ENCODE measurements at places on chromosomes 6 and 20.

DNA sequence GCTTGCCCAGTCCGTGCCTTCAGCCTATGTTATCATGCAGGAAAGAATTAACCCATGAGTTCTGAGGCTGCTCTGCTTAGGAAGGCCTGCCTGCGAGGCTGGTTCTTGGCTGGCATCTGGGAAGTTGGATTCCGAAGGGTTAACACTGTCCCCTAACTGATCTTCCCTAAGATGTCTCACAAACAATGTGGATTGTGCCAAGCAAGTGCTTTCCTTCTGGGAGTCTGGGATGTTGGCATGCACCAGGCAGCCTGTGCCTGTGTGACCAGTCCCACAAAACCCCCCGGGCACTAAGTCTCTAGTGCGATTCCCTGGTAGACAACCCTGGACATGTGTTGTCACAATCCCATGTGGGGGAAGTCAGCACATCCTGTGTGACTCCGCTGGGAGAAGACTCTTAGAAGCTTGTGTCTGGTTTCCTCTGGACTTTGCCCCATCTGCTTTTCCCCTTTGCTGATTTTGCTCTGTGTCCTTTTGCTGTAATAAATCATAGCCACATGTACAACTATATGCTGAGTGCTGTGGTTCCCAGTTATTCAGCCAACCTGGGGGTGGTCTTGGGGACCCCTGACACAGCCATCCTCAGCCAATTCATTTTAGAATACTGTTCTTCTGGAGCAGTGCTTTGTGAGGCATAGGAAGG, 83.8 kb downstream of the SLC22A23 start:
- DNase-seq: no peak

- DNase-seq: no peak
Observed at GRCh38 chr20:46137816-46138215, 19.7 kb downstream of the CD40 start.

DNA sequence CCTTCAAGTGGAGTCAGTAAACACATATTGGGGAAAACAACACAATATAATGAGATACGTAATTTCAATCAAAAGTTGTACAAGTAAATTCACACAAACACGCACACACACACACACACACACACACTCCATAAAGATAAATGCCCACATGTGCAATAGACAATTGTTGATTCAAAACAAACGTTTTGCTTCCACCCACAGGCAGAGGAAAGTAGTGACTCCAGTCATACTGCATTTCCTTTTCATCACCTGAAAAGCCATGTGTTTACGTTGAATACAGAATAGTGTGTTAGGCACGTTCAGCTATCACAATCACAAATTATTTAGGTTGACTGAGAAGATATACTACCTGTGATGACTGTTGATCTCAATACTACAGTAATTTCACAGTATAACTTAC, 443.8 kb upstream of the MANEA start:
- peak; percentile 8 for DNase-seq

DNA sequence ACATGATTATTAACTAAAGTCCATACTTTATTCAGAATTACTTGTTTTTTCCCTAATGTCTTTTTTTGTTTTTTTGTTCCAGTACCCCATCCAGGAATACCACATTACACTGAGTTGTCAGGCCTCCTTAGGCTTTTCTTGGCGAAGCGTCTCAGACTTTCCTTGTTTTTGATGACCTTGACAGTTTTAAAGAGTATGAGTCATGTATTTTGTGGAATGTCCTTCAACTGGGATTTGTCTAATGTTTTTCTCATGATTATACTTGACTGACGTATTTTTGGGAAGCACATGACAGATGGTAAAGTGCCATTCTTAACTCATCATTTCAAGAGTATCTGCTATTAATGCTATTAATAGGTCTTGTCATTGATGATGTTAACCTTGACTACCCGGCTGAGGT, 23.6 kb downstream of the ENPP1 start:
- DNase-seq: peak; percentile 46

GRCh38 chr6:8462694-8463093, 27.3 kb upstream of the SLC35B3 start:
- DNase-seq: no peak

GRCh38 chr20:51871943-51872342, 69.6 kb upstream of the SALL4 start:
- no peak for DNase-seq

GRCh38 chr20:48295445-48295903, 510.2 kb upstream of the SULF2 start:
- peak; percentile 94 for DNase-seq

DNA sequence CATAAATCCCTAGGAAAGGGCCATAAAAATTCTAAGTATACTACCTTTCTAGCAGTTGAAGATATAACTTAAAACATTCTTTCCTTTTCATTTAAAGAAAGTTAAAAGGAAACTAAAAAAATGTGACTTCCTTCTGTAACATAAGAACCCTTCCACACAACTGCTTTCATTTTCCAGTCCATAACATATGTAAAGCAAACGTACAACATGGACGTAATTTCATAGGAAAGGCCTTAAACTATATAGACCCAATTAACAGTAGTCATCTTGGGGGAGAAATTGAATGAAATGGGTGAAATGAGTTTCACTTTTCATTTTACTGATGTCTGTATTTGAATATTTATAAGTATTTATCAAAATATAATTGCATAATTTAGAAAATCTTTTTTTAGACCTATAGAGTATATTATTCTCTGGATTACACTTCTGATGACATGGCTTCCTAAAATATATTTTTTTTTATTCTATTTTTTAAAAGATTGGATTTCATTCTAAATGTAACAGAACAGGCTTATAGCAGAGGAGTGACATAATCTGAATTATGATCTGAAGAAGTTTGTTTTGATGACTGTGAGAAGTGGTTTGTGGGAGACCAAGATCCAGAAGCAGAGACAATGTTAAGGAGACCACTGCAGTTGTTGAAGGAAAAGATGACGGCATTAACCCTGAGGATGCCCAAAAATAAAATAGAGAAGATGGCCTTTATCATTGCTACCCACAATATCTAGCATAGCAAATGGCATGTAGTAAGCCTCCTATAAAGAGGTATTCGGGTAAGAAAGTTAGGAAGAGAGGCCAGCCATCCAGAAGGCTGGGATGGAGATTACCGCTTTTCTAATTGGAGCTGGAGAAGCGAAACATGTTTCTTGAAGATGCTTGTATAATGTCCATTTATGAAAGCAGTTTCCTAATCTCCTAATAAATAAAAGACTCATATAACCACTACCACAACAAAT, 260.4 kb downstream of the PTPRK start:
- DNase-seq: no peak

- no peak for DNase-seq
Observed at GRCh38 chr6:125230674-125231073, 71.1 kb downstream of the HDDC2 start.

- no peak for DNase-seq
Observed at GRCh38 chr6:131048459-131048858, 14.6 kb downstream of the EPB41L2 start.

GRCh38 chr6:43730634-43731033, 39.4 kb upstream of the VEGFA start:
- no peak for DNase-seq

- DNase-seq: no peak
Observed at GRCh38 chr20:46354207-46354555, 45.9 kb upstream of the CDH22 start.

DNA sequence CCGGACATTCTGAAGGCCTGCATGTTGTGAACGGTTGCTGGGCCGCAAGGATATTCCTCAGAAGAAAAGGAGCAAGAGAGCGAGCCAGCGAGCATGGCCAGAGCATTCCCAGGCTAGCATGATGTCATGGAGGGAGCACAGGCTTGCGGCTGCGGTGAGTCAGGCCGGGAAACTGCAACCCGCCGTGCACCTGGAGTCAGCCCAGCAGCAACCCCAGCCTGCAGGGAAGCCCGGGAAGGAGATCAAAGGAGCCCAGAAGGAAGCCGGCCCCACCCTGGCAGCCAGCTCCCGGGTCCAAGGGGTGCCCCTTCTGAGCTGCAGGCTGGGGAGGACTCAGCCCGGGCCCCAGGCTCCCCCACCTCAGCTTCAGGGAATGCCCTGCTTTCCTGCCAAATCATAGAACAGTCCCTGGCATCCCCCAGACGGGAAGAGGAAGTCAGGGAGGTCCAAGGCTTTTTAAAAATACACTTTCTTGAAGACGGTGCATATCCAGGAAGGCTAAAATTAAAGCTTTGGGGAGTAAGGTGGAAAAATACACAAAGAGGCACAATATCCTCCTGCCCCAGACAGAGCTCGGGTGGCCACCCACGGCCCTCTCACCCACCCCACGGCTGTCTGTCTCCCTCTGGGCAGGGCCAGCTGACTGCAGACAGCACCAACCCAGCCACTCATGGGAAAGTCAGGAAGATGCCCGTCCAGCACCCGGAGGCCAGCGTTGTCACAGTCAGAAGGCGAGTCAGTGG, 53.7 kb downstream of the BMP7 start:
- DNase-seq: peak; percentile 84

- no peak for DNase-seq
Observed at GRCh38 chr6:24933868-24934401, 1.8 kb downstream of the RIPOR2 start.

DNA sequence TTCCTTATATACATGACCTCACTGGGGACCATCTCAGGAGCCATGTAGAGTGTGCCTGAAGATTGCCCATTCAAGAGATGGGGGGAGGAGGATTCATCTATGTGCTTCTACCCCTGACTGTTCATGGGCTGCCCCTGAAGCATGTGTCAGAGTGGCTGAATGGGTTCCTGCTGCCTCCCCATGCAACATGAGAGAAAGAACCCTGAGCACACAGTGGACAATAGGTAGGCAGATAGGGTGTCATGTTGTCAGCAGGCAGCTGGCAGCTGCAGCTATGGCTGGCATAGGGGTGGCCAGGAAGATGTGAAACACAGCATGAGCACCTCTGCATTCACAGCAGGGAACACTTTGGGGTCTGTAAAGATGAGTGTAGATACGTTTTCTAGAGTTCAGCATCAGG, 208.4 kb upstream of the CNR1 start:
- no peak for DNase-seq

- DNase-seq: no peak
Observed at GRCh38 chr6:54881067-54881730, 34.6 kb downstream of the FAM83B start.

GRCh38 chr6:10414756-10415616, at the start of gene TFAP2A:
TSS of gene TFAP2A (minus strand) at chr6:10415074. CDS start at chr6:10414991, 83 bp downstream.
- DNase-seq: peak; percentile 56

- peak; percentile 10 for DNase-seq
Observed at GRCh38 chr6:71900642-71901041, 14.3 kb downstream of the RIMS1 start.

DNA sequence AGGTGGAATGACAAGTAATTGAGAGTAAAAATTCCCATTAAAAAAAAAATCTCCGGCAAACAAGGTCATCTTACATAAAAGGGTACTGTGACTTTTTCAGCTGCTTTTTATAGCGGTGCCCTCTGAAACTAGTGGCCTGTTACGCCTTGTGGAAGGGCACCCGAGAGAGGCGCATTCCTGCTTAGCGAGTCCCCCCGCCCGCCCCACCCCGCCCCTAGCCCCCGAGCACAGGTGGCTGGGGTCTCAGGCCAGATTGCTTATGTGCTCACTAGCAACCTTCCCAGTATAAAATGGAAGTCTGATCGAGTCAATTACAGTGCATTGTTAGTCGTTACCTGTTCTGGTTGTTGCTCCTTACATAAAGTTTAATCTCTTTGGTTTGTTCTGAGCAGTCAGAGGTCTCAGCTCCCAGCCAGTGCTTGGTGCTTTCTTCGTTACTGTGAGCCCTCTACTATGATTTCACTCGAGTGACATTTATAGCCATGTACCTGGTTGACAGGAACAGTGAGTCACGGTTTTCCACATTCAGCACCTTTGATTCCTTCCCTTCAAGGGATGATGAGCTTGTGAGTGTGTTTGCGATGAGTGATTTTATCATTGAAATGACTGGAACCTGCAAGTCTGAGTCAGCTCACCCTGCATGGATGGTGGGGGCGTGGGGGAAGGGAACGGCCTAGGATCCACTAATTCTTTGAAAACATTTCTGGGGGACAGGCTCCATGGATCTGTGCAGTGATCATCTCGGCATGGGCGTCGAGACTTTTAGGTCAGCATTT, 47.6 kb downstream of the ZDHHC14 start:
- peak; percentile 7 for DNase-seq

DNA sequence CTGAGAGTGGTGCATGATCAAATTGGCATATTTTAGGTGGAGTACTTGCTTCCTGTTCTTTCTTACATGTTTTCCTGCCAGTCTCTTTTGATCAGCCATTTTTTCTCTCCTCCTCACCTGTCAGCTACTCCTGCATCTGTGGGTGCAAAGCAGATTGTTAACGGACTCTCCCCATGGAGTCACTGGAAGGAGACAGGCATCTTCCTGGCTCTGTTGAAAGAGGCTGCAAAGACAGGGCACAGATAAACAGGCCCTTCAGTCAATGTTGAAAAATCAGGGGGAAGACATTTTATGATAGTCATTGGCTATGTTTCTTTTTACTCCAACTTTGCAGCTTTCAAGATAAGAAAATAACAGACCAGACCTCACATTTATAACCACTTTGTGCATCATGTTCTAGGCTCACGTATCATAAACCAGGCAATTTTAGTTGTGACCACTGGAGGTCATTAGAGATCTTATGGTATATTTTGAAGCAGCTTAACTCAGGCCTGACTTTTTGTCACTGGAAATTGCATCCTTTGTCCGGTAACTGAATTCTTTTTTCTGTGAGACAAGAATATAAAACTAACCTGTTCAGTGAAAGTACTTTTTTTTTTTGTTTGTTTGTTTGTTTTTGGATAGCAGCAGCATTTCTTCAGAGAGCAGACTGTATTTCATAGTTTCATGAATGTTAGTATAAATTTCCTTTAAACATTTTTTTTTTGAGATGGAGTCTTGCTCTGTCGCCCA, 20.1 kb downstream of the ECT2L start:
- peak; percentile 79 for DNase-seq

DNA sequence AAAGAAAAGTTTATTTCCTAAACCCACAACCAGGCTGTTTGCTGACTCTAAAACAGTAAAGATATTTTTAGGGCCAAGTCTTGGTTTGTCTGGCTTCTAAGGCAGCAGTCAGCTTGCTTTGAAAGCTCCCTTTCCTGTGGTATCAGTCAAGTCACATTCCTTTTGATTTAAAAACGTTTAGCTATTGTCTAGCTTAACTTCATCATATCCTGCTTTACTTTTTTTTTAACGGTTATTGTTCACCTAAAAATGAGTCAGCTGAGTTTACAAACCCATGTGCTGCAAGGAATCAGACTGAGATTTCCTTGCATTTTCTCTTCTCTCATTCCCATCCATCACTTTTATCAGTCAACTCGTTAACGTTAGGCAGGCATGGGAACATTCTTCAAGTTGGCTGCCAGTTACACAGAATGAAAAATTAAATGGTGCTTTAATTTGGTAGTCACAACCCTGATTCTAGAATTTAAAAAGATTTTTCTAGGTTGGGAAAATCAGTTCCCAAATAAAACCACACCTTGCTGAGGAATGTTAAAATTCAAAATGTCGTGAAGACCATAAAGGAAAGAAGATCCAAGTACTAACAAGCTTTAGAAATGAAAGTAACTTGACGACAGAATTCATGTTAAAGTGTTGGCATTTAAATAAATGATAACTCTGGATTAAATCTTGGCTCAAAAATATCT, 45.9 kb downstream of the ELOVL5 start:
- peak; percentile 82 for DNase-seq

GRCh38 chr6:151441390-151442166, 10.3 kb downstream of the RMND1 start:
- DNase-seq: no peak

Measured in IMR-90 (cell line).